ENCODE measurements at places on chromosomes 13 and 19.
A peak's percentile ranks its signal among the peaks of the same experiment; 100 is the strongest.

DNA sequence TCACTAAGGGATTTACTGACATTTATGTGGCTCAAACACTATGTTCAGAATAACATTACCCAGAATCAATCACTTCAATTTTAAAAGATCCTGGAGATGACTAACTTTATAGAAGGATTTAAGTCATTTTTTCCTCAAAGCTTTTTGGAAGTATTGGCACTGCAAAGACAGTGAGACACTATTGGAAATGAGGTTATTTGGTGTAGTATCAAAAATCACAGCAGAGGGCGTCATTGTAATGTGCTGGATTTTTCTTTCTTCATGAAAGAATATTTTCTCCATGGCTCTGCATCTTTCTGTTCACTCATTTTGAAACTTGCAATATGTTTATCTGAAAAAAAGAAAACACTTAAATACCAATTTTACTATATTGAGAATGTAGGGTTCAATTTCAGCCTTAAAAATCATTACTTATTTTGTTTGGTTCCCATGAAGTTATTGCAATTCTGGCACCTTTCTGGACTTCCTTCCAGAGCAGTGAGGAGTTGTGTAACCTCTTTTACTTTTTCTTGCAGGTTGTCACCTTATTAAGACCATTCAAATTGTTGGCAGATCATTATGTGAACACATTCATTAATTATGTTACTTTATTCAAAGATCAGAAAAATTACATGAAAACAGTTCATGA, 3.7 kb upstream of the CSNK1A1L start:
- peak; percentile 60 for DNase-seq

GRCh38 chr19:34534206-34534605, 52.6 kb downstream of the WTIP start:
- no peak for DNase-seq

- DNase-seq: no peak
Observed at GRCh38 chr13:20402881-20403280, 122.8 kb downstream of the CRYL1 start.

DNA sequence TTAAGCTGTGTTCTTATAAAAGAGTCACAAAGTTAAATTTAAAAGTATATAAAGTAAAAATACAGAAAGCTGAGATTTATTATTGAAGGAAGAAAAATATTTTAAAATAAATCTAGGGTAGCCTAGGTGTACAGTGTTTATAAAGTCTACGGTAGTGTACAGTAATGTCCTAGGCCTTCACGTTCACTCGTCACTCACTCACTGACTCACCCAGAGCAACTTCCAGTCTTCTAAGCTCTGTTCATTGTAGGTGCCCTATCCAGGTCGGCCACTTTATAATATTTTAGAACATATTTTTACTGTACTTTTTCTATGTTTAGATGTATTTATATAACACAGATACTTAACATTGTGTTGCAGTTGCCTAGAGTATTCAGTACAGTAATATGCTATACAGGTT, 47.4 kb downstream of the NDFIP2 start:
- DNase-seq: no peak

DNA sequence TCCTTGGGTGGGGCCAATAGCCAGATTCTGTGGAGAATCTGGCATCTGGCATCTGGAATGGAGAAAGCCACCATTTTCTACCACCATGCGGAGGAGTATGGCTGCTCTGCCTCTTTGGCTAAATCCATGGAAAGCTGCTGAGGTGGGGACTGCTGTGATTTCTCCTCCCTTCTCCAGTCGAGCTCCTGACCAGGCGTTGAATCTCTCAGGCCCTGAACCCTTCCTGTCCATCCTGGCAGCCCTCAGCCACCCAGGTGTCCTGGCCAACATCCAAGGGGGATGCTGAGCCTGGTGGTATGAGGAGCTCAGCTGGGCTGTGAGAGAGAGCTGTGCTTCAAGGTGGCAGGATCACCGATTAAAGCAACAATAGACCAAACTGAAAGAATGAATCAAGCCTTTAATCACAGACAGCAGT, 17.4 kb upstream of the SIGLEC6 start:
- no peak for DNase-seq

DNA sequence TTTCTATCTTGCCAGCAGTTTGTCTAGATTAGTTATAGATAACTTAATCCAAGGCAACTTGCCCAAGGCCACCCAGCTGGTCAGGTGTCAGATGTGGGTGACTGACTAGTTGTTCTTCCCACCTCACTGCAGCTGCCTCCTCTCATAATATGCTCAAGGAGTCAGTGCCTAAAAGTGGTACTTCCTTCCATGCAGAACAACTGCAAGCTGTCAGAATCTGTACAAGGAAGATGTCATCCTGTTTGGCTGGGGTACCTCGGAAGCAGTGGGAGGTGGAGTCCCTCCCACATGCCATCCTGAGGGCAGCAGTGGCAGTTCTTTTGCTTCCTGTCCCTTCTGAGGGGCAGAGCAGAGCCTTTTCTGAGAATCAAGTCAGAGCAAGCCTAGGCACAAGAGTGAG, 193.2 kb upstream of the RFC3 start:
- no peak for DNase-seq

GRCh38 chr13:36817996-36818803, 822 bp upstream of the RFXAP start:
- no peak for DNase-seq

- DNase-seq: peak; percentile 85
Observed at GRCh38 chr13:73224703-73225102, 165.9 kb downstream of the KLF5 start.

- no peak for DNase-seq
Observed at GRCh38 chr19:2468596-2468995, 7.3 kb upstream of the GADD45B start.

GRCh38 chr13:72774019-72774418, 7.7 kb downstream of the DIS3 start:
- peak; percentile 17 for DNase-seq

DNA sequence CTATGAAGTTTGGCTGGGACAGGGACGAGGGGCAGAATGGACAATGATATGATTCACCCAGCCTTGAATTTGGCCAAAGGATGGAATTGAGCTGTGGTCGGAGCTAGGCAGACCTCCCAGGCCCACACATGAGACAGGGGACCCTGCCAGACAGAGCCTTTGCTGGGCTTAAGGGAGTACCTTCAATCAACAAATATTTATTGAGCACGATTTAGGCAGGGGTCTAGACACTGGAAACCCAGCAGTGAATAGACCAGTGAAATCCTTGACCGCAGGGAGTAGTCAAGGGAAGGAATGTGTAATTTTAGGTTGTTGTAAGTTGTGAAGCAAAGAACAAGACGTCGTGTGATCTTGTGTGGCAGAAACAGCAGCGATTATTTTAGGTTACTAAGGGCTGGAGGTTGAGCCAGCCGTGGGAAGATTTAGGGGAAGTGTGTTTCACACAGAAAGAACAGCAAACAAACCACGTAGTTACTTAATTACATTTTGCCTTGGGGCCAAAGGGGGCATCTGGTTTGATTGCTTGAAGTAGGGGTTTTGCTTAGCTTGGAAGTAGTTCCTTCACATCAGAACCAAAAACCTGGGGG, 16.9 kb upstream of the AP1M2 start:
- DNase-seq: peak; percentile 34

GRCh38 chr13:59776924-59777690, 386.6 kb downstream of the DIAPH3 start:
- DNase-seq: peak; percentile 84

DNA sequence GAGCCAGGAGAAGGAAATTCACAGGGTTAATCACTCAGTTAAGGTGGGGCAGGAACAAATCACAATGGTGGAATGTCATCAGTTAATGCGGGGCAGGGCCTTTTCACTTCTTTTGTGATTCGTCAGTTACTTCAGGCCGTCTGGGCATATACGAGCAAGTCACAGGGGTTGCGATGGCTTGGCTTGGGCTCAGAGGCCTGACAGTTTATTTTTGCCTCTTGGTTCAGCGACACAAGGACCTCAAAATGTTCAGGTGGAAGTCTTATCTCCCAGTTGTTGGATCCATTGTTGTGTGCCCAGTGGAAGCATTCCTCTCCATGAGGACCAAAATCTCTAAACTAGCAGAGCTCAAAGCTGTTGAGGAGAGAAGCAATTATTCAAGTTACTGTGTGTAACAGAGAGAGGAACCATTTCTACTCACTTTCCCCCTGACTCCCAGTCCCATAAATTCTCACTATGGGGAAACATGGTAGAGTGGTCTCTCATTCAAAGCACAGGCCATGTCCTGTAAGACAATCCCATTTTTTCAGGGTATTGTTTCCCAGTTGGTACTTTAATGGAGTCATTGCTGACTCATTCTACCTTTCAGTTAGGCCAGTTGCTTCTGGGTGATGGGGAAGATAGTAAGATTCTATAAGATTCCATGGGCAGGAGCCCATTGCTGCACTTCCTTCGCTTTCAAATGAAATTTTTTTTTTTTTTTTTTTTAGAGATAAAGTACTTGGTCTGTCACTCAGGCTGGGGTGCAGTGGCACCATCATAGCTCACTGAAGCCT, 8.8 kb upstream of the COX7A1 start:
- DNase-seq: no peak

DNA sequence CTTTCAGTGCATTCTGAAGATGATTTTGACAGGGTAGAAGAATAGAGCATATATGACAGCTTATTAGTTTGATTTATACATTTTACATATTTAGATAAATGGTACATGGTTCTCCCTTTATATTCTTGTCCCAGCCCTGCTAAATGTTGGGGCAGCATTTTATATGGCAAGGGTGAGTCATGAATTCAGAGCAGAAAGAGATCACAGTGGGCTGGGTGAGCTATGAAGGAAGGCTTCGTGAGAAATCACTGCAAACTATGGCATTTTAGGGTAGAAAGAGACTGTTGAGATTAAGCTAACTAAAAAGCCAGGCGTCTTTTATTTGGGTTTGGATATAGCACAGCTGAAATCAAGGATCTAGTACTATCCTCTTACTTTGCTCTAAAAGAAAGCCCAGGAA, 23.9 kb upstream of the METTL21C start:
- no peak for DNase-seq

DNA sequence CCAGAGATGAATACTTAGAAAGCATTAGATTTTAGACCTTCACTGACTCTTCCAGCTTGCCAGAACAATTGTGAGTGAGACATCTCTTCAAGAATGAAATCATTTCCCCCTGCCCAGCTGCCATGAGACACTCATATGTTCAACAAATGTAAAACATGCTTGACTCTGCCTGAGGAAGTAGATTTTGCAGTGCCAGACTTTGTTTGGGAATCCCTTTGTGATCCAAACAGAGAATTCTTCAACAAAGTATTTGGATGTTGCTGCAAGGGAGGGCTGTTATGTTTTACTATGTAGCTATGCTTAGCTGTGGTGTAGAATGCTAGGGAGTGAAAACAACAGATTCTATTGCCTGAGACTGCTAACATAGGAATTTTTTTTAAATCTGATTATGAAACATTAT, 416.4 kb downstream of the DCT start:
- peak; percentile 88 for DNase-seq

GRCh38 chr13:42377640-42378382, 105.9 kb downstream of the AKAP11 start:
- no peak for DNase-seq

GRCh38 chr13:107339209-107339608, 771.3 kb upstream of the ARGLU1 start:
- DNase-seq: no peak

GRCh38 chr19:37655689-37656371, 565 bp upstream of the ZFP30 start:
- peak; percentile 76 for DNase-seq

DNA sequence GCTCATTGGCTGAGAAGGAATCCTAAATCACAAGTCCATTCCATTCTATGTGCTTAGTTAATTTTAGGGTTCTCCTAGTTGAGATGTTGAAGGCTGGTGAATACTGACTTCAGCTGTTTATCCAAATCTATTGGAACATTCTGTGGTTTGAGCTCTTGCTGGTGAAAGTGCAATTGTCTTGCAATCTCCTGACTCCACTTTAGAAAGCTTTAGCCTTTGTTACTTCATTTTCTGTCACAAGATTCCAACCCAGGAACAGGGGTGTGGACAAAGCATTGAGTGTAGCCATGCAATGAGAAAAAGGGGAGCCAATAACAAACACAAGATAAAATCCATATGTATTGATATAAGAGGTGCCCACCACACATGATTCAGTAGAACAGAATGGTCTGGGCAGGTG, 15.0 kb downstream of the CEACAM21 start:
- no peak for DNase-seq

Measured in AG10803 (cell line).